ENCODE measurements at places on chromosomes 2 and 18. TPM values are rescaled to one million over a fixed set of nuclear protein-coding genes. Genes with fewer than 3 reads are reported as not detected.
A peak's percentile ranks its signal among the peaks of the same experiment; 100 is the strongest.

The SLC11A1 gene
- total RNA-seq = 2.1 TPM

The NT5C1B gene
- not detected for total RNA-seq

The ACTG2 gene
- not detected for total RNA-seq

The UPP2 gene
- total RNA-seq = not detected

The IL36A gene
- not detected for total RNA-seq

The PCARE gene
- total RNA-seq = not detected

The FSIP2 gene
- not detected for total RNA-seq

The CXCR1 gene
- not detected for total RNA-seq

The GGCX gene
- 22.3 TPM for total RNA-seq

- no peak for DNase-seq
These were observed 166.4 kb downstream of the MGAT5 start for GRCh38 chr2:134420259-134420658.

DNA sequence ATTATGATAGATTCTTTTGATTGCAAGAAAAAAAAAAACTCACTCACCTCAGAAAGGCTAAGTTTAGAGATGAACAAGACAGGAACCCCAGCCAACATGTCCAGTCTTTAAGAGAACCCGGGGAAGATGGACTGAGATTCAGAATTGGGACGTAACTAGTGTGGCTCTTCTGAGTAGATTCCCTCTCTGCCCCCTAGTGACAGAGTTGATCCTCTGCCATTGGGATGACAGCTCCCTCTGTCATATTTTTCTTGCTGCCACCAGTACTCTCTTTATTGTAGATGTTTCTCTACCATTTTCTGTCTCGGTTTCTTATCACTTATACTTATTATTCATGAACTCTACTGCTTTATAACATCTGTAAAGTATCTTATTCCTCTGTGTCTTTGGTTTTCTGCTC is 77.7 kb downstream of the GULP1 start:
- no peak for DNase-seq

DNA sequence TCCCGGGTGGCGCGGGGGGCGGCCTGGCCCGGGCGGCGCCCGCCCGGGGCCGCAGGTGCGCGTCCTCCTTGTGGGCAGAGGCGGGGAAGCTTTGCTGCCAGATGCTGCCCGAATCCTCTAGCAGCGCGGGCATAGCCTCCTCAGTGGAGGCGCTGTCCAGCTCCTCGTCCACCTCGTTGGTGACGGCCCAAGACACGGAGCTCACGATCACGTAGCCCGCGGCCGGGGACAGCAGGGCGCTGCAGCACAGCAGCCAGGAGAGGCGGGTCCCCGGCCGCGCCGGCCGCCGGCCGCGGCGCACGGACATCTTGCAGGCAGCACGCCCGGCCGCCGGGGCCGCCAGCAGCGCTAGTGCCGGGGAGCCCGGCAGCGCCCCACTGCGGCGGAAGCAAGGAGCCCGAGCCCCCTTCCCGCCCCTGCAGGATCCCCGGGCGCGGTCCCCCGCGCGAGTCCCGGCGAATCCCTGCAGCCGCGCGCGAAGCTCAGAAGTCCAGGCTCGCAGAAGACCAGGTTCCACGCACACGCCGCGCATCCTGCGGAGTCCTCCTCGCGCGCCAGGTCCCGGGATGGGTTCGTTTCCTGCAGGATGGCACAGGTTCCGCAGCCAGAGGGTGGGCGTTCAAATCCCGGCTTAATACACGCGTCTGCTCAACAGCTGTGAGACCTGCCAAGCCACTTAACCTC is at the start of gene CREG2:
Gene CREG2, minus strand, starts transcription at position 353 of the 684 bp plus-strand sequence. Its CDS starts 46 bp downstream, at position 307.
- peak; percentile 64 for DNase-seq

- DNase-seq = no peak
These were observed 111.9 kb downstream of the DNAH7 start for GRCh38 chr2:195956725-195957124.

- DNase-seq = no peak
These were observed 1103.9 kb upstream of the KLHL29 start for GRCh38 chr2:22281033-22281432.

- DNase-seq = no peak
These were observed 206.5 kb downstream of the PDE1A start for GRCh38 chr2:182220335-182220734.

DNA sequence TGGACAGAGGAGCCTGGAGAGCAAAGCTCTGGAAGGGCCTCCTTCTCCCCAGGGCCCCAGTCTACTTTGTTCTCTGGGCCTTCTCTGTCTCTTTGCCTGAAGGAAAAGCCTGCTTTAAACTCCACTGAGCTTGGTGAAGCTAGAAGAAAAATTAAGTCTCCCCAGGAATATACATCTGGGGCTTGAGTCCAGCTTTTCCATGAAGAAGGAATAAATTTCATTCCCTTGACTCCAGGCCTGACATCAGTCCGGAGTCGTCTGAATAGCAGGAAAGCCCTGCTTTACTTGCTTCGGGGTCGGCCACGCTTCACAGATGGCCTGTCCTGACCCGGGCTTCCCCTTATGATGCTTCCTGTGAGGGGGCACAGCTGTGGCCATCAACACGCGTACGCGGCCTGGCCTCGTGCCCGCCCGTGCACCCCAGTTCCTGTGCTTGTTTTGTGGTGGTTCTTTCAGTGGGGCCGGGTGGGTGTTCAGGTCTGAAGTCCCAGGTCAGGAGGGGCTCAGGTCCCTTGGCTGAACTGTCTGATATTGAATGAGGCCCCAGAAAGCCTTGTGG is 73.6 kb downstream of the ACOXL start:
- no peak for DNase-seq

- no peak for DNase-seq
These were observed 60.9 kb downstream of the C18orf63 start for GRCh38 chr18:74376523-74376922.

- DNase-seq = no peak
These were observed 98.5 kb upstream of the DOCK10 start for GRCh38 chr2:225140723-225141122.

GRCh38 chr18:4353853-4354418 is 101.2 kb downstream of the DLGAP1 start:
- DNase-seq = no peak

DNA sequence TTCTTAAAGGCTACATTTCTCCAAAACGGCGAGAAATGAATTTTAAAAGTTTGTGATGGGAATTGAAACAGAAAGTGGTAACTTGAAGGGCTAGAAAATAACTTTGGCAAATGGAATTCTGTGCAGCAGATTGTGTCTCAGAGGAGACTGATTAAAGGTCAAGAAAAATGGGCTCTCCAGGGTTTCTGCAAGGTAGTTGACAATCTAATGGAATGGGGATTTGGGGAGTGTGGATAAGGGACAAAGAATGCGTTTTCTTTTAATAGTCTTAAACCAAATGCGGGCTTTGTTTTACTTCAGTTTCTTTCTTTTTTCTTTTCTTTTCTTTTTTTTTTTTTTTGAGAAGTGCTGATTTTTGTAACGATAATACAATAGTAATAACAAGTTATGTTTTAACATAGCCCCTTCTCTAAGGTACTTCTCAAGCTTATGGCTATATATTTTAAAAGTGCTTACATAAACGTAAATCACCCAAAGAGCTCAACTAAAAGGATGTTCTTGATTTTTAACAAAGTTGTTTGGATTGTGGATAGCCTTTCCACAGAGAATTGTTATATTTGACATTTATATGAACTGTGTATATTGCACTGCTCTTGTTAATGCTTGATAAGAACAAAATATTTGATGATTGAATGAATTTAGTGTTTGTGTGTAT is 36.6 kb downstream of the CAMKMT start:
- no peak for DNase-seq

GRCh38 chr18:48740851-48741485 is 202.1 kb downstream of the CTIF start:
- no peak for DNase-seq

DNA sequence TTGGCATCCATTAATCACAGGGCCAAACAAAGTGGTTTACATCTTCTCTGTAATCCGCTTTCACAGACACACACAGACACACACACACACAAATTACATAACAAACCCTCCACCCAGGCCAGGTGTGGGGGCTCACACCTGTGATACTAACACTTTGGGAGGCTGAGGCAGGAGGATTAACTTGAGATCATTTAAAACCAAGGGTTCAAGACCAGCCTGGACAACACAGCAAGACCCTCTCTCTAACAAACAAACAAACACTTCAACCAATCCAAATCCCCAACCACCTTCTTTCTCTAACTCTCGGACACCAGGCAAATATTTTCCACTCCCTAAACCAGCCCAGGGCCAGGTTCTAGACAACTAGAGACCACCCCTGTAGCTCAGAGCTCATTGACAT is 79.5 kb upstream of the XPO1 start:
- no peak for DNase-seq

GRCh38 chr2:152761214-152761613 is 42.8 kb downstream of the ARL6IP6 start:
- DNase-seq = no peak

GRCh38 chr2:71530641-71531332 is 77.4 kb downstream of the DYSF start:
- no peak for DNase-seq

DNA sequence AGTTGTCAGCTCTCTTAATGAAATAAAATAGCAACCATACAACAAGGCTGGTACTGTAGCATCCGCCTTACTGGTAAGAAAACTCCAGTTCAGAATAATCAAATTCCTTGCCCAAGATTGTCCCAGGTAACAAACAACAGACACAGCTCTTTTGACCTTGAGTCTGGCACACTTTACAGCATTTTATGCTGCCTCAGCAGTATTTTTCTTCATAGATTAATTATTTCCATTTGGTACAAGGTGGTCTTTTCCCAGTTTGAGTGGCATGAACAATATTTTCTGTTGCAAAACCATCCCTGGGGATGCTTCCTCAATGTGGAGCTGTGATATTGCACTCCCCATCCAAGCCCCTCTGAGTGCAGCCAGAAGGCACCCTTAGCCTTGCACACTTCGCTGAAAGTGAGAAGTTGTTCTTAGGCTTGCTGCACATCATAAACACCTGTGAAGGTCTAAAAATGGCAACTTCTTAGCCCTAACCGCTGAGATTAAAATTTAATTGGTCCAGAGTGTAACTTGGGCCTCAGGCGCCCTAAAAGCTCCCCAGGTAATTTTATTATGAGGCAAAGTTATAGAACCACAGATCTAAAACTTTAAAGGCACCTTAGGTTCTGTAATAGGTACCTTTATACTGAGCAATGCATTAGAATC is 523.3 kb downstream of the CMPK2 start:
- no peak for DNase-seq

DNA sequence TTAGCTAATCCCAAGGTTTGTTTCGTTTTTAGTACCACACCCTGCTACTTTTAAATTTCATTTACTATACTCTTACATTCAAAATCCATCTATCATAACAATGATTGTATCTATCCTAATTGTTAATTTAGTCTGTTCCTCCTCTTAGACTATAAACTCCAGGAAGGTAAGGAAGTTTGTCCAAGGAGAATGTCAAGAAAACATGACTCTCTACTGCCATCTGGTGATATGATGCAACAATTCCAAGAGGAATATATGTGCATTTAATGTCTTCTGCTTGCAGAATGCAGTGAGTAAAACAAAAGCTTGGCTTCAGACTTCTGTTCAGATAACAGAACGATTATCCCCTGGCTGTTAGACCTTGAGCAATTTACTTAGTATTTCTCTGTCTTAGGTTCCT is 1267.1 kb downstream of the LRP1B start:
- DNase-seq = no peak

GRCh38 chr18:79496978-79497637 is 101.4 kb downstream of the NFATC1 start:
- no peak for DNase-seq

GRCh38 chr2:222883420-222883819 is 22.6 kb downstream of the ACSL3 start:
- DNase-seq = no peak

- no peak for DNase-seq
These were observed 143.9 kb downstream of the L3MBTL4 start for GRCh38 chr18:6270771-6271216.

- DNase-seq = no peak
These were observed 50.3 kb upstream of the ETAA1 start for GRCh38 chr2:67346718-67347407.

GRCh38 chr2:219625179-219625578 is 2.3 kb upstream of the SLC4A3 start:
- DNase-seq = no peak

DNA sequence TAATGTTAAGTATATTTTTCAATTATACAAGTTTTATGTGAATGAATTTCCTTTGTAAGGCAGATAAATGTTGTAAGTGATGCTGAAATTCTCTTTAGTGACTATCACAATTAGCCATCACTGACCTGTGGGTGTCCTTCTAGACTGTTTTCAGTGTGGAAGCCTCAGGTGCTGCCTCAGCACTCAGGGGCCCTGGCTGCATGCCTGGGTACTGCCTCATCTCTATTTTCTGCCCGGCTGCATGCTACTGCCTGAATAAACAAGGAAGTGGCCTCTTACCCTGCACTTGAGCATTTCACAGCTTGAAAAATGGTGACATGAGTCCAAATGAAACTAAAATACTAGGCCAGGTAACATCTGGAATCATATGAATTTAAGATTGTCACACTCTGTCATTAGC is 787.6 kb upstream of the SALL3 start:
- DNase-seq = no peak

DNA sequence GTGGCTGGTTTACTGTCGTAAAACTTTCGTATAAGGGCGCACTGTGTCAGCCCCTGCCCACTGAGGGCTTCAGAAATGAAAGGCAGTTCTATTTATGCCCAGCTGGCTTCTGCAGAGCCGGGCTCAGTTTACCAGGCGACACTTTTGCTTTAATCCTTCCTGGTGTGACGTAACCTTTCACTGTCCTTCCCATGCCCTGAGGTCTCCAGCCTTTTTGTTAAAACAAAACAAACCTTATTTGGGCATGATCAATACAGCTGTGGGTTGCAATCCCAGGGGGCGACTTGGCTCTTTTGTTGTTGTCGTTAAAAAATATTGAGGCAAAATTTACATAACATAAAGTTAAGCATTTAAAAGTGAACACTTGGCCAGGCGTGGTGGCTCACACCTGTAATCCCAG is 85.3 kb downstream of the AGAP1 start:
- no peak for DNase-seq

DNA sequence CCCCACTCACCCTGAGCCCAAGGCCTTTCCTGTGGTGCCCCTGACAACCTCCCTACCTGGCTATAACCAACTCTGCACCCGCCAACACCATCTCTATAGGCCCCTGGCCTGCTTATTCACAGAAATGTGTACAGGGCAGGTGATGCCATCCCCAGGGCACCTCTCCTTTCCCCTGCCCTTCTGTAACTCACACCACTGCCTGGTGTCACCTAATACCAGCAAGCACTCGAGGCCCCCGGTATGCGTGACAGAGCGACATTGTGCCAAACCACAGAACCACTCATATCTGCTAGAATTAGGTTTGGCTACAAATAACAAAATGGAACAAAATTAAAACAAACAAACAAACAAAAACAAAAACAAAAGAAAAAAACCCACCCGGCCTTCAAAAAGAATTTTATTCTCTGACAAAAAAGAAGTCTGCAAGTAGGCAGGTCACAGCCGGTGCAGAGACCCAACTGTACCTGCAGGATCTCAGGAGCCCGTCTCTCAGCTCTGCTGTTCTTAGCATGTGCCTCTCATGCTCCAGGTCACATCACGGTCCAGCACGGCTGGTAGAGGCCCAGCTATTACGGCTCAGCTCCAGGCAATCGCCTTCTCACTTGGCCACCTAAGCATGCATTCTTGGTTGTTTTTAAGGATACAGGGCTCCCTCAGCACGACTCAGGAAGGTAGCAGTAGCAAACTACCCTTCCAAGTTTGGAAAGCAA is 51.4 kb downstream of the FAM178B start:
- no peak for DNase-seq

All from CD8-positive, alpha-beta memory T cell (primary cell).